Natural killer cell (primary cell): ENCODE measurements at places on chromosomes 11 and 22. TPM values are rescaled to one million over a fixed set of nuclear protein-coding genes. Genes with fewer than 3 reads are reported as not detected.

DNA sequence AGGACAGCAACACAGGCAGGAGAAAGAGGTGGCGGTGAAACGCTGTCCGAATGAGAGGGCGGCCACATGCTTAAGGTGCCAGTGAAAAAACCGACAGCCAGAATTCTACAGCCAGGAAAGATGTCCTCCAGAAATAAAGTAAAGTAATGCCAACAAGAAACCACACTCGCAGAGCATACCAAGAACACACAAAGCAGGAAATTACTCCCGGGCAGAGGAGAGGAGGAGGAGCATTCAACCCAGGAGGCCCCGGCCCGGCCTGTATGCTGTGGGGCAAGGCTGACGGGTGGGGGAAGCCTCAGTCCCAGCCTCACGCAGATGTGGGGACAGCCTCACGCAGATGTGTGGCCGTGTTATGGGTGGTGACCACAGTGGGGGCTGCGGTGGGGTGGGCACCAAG, 28.0 kb downstream of the CHID1 start:
- H3K4me3 ChIP-seq: no peak overlapping the region
- no peak overlapping the region for H3K27ac ChIP-seq
- peaks cover 4% of the 10 kb centered on the region for H3K36me3 ChIP-seq
- DNase-seq: no peak
- H3K27me3 ChIP-seq: no peaks in the 10 kb centered on the region

DNA sequence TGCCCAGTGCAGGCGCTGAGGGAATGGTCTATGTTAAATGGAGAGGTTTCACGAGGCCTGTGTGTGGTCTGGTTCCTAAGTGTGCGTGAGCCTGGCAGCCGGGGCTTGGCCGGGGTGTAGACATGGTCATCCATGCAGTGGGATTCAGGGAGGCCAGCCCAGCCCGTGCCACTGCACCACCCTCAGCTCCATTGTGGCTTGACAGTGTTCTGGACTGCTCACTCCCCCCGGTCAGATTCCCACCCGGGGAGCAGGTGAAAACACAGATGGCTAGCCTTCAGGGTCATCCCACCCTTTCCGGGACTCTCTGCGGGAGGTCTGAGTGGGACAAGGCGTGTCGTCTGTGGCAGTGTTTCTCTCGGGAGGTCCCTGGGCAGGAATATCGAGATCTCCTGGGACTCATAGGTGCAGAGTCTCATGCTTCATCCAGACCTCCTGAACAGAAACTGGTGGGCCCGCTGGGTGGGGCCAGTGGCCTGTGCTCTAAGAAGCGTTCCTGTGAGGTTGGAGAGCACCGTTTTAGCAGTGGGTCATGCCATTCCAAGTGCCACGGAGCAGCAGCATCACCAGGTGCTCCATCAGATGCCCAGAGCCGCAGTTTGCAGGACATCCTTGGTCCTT, 52.3 kb downstream of the ST14 start:
- H3K4me3 ChIP-seq: no peak overlapping the region
- peaks cover 10% of the 10 kb centered on the region for H3K4me1 ChIP-seq
- no peak overlapping the region for H3K27ac ChIP-seq
- H3K27me3 ChIP-seq: no peaks in the 10 kb centered on the region
- DNase-seq: no peak
- no peaks in the 10 kb centered on the region for H3K36me3 ChIP-seq

- no peak for DNase-seq
- no peaks in the 10 kb centered on the region for H3K36me3 ChIP-seq
- H3K4me1 ChIP-seq: no peaks in the 10 kb centered on the region
- H3K4me3 ChIP-seq: no peak overlapping the region
- H3K27me3 ChIP-seq: no peaks in the 10 kb centered on the region
Observed at GRCh38 chr11:123494195-123495050, 64.4 kb downstream of the GRAMD1B start.

- H3K27me3 ChIP-seq: no peaks in the 10 kb centered on the region
- no peaks in the 10 kb centered on the region for H3K36me3 ChIP-seq
- H3K4me1 ChIP-seq: no peaks in the 10 kb centered on the region
- no peak overlapping the region for H3K4me3 ChIP-seq
- no peak for DNase-seq
Observed at GRCh38 chr11:120135838-120136237, 2.1 kb downstream of the TRIM29 start.

DNA sequence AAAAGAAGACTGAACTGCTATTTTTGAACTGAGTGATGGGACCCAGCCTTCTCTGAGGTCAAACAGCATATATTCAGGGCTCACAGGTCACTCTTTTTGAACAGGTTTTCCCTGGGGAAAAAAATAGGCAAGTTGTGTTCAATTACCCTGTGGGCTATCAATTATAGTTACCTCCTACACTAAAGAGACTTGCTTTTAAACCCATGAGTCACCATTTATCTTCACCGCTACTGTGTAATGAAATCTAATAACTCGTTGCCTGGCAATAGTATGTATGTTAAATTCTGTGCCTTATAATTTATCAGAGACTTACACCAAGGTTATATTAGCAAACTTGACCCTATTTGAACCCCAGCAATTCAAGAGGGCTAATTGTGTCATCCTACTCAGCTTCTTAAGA, 98.5 kb downstream of the CYP2R1 start:
- H3K4me1 ChIP-seq: no peaks in the 10 kb centered on the region
- H3K27me3 ChIP-seq: no peaks in the 10 kb centered on the region
- H3K27ac ChIP-seq: no peak overlapping the region
- no peak overlapping the region for H3K4me3 ChIP-seq

Gene C1QTNF6
- total RNA-seq: 6.0 TPM

Gene MMP12
- not detected for total RNA-seq
